Cortex of kidney (tissue), 1 donor: ENCODE measurements at places on chromosomes 16 and 17.

- no peak for DNase-seq
These were observed 83.5 kb upstream of the TNRC6A start for GRCh38 chr16:24645739-24646645.

- DNase-seq: no peak
These were observed 846 bp downstream of the ITGB3 start for GRCh38 chr17:47254403-47254943.

GRCh38 chr16:48168075-48168474 lies 12.3 kb upstream of the ABCC12 start:
- no peak for DNase-seq

DNA sequence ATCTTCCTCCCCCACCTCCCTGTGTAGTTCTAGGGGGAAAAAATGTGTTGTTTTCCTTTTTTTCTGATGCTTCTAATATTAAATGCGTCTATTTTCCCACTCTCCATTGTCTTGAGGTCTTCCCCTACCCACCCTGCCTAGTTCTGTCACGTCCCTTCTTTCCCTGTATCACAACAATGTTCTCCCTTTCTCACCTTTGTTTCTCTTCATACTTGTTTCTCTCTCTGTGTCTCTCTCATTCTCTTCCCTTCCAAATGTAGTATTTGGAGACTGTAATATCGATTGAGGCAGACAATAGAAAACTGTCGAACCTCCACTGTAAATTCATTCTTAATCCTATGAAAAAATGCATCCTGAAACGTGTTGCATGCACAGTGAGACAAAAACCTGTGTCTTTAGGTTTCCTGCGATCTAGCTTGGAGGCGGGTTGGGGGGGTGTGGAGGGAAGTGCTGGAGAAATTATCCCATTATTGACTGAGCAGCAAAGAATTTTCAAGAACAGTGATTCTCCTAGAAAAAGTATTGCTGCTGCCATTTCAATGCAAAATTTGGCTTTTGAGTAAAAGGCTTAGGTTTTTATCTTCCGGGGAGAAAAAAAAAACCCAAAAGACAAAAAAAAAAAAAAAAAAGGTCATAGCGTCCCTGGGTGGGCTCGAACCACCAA lies 1.3 kb upstream of the PSMB3 start:
- DNase-seq: no peak

GRCh38 chr17:48295362-48296288 lies 134.4 kb downstream of the SKAP1 start:
- no peak for DNase-seq

DNA sequence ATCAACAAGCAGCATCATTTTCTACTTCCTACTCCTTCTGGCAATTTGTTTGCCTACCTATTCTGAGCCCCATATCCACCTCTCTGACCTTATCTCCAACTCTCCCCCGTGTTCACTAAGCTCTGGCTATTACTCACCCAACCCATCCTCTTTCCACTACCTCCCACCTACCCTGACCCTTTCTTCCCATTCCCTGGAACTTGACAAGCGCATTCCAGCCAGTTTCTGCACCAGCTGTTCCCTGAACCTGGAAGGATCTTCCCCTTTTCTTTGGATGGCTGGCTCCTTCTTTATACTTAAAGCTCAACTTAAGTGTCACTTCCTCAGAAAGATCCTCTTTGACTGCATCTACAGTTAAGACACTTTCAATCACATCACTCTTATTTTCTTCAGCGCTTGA lies 2.2 kb downstream of the DCUN1D3 start:
- DNase-seq: no peak

- no peak for DNase-seq
These were observed 31.0 kb downstream of the CD300A start for GRCh38 chr17:74497471-74497870.

- DNase-seq: no peak
These were observed 23.6 kb downstream of the RAB11FIP4 start for GRCh38 chr17:31415004-31415454.

DNA sequence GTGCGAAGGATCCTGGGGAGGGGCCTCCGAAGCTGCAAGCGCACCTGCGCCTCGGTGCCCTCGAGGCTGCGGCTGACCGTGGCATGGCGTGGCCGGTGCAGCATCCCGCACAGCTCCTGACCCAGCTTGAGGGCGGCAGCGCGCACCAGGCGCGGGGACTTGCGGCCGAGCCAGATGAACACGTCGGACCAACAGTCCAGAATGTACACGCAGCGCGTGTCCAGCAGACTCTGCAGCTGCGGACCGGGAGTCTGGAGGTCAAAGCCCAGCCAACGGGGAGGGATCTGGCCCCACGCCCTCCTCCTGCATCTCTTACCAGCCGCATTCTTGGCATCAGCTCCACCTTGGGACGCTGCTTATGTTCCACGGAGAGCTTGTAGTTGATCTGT lies 10.9 kb downstream of the FLII start:
- no peak for DNase-seq

DNA sequence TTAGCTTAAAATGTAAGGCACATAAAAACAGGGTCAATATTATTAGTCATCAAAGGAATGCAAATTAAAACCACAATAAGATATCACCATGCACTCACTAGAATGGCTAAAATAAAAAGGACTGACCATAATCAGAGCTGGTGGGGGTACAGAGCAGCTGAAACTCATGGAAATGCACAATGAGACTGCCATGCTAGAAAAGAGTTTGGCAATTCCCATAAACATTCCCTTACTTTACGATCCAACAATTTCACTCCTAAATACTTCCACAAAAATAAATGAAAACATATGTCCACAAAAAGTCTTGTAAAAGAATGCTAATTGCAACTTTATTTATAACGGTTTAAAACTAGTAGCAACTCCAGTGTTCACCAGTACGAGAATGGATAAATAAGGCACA lies 36.1 kb upstream of the ERCC4 start:
- DNase-seq: no peak

GRCh38 chr17:41012326-41013120 lies 3.6 kb upstream of the KRTAP3-1 start:
- no peak for DNase-seq

- no peak for DNase-seq
These were observed 36.0 kb downstream of the ZFP90 start for GRCh38 chr16:68575082-68575481.

GRCh38 chr16:53744449-53744848 lies 40.5 kb downstream of the FTO start:
- no peak for DNase-seq

DNA sequence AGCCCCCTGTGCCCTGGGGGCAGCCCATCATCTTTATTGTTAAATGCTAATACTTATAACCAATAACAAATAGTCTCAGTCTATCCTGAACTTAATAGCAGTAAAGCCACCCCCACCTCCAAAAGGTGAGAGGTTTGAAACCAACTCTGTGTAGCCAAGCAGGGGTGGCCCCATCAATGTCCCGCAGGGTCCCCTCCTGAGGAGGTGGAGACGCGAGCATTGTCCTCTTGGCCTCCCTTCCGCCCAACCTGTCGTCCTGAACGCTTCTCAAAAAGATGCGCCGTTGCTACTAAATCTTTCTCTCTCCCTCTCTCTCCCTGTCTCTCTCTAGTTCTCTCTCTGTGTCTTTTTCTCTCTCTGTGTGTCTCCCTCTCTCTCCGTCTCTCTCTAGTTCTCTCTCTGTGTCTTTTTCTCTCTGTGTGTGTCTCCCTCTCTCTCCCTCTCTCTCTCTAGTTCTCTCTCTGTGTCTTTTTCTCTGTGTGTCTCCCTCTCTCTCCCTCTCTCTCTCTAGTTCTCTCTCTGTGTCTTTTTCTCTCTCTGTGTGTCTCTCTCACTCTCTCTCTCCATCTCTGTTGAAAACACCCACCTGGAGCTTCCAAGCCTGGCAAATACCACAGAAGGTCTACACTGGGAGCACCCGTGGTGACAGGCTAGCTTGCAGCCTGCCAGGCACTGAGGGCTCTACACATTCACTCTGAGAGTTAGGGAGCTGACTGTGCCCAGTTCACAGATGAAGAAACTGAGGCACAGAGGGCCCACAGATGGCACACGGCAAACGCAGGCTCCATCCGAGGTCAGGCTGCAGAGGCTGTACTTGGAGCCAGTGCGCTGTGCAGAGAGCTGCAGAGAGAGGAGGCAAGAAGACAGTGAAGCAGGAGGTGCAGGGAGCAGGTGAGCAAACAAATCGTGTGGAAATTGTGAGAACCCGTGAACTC lies 185.9 kb downstream of the C16orf95 start:
- DNase-seq: no peak

GRCh38 chr17:81035521-81036196 lies 708 bp downstream of the BAIAP2 start:
- no peak for DNase-seq
